Stimulated activated CD4-positive, alpha-beta T cell treated with anti-CD3 and anti-CD28 coated beads, Interleukin-4, amount 100 ng/mL, for 48 hours (primary cell): ENCODE measurements at places on chromosomes 11 and 22.

GRCh38 chr11:127966821-127967220 lies 620.5 kb downstream of the ETS1 start:
- DNase-seq = no peak

DNA sequence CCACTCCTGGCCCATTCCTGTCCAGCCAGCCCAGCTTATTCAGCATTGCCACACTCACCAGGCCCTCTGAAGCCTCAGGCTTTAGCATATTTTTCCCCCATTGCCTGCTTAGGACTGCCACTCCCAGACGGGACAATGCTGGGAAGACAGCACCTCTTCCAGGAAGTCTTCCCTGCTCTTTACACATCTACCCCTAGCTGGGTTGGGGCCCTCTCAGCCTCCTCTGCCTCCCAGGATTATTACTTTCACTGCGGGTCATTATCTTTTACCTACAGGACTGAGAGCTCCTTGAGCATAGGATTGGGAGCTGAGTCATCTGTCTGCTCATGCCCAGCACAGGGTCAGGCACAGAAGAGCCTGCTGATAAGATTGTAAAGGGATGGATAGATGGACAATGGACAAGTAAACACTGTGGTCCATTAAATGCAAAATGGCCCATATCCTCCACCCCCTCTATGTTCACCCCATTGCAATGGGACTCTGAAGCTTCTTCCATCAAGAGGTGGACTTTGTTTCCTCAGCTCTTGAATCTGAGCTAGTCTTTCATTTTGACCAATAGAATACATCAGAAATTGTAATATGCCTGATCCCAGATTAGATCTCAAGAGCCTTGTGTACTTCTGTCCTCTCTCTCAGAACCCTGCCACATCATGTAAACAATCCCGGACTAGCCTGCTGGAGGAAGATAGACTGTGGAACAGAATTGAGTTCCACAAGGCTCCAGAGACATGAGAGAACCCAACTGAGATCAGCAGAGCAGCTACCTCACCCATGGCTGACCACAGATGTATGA lies 32.0 kb upstream of the LRRC32 start:
- no peak for DNase-seq

DNA sequence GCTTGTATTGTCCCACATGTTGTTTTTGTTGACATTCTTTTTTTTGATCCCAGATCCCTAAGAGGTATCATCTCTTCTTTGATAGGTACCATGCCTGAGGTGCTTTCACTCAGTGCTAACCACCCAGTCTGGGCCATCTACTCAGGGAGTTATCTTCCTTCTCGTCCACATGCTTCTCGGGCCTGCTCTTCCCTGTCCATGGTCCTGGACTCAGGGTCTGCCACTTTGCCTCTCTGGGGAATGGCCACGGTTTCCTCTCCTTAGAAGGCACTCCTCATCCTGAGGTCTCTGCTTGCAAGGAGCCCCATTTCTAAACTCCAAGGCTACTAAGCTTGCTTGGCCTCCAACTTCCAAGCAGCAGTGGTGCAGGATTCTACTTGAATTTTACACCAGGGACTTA lies 227.0 kb upstream of the NCAM1 start:
- no peak for DNase-seq

DNA sequence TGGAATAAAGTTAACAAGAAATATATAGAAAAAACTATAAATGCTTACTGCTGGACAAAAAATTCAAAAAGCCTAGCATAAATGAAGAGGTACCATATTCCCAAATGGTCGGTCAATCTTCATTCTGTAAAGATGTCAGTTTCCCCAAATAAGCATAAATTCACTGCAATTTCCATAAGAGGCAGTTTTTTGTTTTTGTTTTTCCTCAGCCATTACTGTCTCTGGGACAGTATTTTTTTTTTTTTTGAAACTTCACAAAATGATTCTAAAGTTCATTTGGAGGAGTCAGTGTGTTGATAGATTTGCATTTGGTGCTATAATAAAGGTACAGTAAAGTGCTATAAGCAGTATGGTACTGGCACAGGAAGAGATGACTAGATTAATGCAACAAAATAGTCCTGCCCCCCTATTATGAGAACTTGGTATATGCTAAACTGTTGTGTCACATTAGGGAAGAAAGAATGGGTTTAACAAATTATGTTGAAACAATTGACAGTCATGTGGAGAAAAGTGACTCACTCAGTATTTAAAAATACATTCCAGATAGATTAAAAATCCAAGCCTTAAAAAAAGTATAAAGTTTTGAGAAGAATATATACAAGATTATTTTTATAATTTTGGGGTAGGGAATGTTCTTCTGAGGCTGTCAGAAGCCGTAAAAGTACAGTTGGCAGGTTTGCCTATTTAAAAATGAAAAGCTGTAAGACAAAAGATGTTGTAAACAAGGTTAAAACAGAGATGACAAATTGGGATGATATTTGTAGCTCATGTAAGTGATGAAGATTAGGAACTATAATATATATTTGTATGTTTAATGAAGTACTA lies 2.6 kb upstream of the FTH1 start:
- no peak for DNase-seq
